ENCODE measurements at places on chromosomes 3 and 15.

GRCh38 chr3:151316267-151316991 is at the start of gene GPR87:
Gene GPR87 (minus strand): TSS chr3:151316820. CDS start chr3:151300100, 16,720 bp downstream.
- DNase-seq, result peak; percentile 46

DNA sequence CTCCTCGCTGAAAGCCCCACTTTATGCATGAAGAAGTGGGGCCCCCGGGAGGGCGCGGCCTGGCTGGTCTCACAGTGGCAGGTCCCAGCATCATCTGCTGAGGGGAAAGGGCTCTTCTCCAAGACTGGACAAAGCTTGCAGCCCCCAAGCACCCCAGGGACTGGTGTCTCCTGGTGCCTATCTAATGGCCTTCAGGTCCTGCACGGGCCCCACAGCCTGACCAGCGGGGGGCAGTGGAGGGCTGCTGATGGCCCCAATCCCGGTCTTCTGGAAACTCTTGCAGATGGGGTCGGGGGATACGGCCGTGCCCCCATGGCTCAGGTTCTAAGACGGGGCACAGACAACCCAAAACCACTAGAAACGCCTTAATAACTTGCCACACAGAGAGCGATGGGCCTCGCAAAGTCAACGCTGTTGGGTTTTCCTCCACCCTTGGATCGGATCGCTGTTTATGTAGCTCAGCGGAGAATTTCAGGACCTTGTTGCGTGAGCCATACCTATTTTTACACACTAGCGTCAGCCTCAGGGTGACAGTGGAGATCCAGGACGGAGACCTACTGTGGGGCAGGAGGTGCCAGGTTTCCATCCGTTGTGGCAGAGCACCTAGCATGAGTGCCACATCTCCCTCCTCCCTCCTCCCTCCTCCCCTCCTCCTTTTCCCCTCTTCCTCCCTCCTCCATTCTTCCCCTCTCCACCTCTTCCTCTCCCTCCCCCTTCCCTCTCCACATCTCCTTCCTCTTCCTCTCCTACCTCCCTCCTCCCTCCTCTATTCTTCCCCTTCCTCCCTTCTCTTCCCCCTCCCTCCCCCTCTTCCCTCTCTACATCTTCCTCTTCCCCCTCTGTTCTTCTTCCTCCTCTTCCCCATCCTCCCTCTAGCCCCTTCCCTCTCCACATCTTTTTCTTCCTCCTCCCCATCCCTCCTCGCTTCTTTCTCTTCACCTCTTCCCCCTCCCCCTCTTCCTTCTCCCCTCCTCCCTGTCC is 79.3 kb upstream of the ALDH1L1 start:
- DNase-seq, result peak; percentile 28

- no peak for DNase-seq
Measured at GRCh38 chr15:40902605-40903561, 8.6 kb downstream of the VPS18 start.

GRCh38 chr3:24972491-24972890 is 455.6 kb upstream of the RARB start:
- no peak for DNase-seq

DNA sequence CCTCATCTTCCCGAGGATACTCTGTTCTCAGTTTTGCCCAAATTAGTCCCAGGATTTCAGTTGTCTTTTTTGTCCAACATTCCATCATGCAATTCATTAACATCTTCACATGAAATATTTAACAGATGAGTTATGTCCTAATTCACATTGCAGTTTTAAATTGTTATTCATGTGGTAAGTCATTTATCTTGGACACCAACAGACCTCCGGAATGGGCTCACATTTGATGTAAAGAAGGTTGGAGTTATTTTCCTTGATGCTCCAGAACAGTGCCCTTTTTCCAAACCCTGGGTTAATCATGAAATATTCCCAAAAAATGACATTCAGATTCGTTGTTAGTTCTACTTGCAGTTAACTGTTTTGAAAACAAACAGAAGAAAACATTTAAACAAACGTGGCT is 32.8 kb upstream of the LRTM1 start:
- DNase-seq, result no peak

DNA sequence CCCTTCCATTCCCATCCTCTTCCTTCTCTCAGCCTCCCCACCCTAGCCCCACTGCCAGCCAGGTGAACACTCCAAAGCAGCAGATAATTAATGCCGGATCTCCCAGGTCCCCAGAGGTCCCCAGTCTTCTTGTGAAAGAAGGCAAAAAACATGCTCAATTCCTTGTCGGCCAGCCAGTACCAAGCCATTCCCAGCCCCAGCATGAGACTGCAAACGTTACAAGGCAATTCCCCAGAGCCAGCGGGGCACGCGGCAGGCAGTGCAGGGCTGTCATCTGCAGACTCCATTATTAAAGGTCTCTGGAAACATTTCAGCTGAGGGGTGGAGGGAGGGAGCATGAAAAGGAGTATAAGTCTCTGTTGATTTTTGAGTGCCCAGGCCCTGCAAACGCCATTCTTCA is 117.8 kb downstream of the XXYLT1 start:
- no peak for DNase-seq

DNA sequence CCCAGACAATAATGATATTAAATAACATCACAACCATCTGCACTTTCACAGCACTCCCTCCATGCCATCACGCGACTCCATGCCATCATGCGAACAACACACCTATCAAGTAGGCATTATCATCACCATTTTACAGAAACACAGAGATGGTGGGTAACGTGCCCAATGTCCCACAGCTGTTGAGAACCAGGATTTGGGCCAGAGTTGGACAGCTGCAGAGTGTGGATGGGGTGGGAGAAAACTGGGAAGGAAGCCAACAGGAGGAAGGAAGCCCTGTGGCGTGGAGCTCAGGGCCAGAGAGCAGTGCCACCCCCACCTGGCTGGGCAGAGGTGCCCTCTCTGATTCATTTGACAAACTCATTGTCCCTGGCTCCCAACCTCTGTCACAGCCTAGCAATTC is 29.0 kb downstream of the RBPMS2 start:
- DNase-seq, result no peak

DNA sequence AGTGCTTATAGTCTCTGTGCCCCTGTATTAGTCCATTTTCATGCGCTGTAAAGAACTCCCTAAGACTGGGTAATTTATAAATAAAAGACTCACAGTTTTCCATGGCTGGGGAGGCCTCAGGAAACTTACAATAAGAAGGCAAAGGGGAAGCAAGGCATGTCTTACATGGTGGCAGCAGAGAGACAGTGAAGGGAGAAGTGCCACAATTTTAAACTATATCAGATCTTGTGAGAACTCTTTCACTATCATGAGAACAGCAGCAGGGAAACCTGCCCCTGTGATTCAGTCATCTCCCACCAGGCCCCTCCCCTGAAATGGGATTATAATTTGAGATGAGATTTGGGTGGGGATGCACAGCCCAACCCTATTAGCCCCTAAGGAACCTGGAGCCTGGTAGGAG is 243.2 kb downstream of the EDEM1 start:
- DNase-seq, result no peak

- DNase-seq, result no peak
Measured at GRCh38 chr3:58095603-58096138, 87.4 kb downstream of the FLNB start.

- DNase-seq, result no peak
Measured at GRCh38 chr3:117488983-117489382, 779.4 kb downstream of the TUSC7 start.

DNA sequence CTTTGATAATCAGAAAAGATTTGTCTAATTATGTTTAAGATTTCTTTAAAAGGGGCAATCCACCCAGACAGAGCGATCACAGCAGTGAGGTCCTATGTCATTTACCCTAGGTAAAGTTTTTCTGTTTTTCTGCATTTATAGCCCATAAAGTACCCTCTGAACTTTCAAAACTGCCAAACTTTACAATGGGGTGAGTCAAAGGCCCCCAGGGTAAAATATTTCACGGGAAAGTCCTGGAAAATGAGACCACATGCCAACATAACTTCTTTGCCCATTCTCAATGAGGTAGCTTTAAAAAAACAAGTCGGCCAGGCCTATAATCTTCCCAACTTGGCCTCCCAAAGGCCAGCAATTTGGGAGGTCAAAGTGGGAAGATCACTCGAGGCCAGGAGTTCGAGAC is 53.0 kb downstream of the SUCLG2 start:
- no peak for DNase-seq

DNA sequence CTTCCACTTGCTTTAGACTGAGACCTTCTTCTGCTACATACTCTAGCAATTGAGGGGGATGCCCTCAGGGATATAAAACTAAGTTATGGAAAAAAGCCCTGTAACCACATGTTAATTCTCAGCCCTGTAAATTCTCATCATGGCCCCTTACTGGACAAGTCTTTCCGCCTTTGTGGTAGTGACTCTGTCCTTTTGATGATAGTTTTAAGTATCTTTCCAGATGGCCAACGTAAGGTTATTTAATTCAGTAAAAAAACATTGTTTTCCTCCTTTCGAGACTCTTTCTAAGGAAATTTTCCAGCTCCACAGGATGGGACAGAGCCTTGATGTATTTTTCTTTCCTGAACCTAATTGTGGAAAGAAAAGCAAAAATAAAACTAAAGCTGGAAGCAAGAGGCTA is 25.3 kb upstream of the TM4SF4 start:
- no peak for DNase-seq

GRCh38 chr15:51223771-51224229 is 114.6 kb downstream of the CYP19A1 start:
- DNase-seq, result no peak

DNA sequence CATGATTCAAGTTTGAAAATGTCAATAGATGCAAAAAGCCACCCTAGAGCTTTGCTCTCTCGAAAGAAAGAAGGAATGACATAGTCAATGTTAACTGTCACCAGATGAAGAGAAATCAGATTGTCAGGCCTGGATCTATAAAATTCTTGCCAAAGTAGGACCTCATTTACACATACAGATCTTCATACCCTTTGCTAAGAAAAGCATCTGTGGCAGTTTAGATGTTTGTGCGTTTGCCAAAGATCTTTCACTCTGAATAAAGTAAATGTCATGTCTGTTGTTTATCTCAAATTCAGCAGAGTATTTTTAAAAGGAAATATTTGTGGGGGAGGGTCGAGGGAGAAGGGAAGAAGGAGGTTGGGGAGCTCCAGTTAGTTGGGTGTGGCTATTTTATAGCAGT is 119.4 kb downstream of the FEZF2 start:
- no peak for DNase-seq

- DNase-seq, result no peak
Measured at GRCh38 chr3:192827208-192827607, 90.4 kb downstream of the MB21D2 start.

DNA sequence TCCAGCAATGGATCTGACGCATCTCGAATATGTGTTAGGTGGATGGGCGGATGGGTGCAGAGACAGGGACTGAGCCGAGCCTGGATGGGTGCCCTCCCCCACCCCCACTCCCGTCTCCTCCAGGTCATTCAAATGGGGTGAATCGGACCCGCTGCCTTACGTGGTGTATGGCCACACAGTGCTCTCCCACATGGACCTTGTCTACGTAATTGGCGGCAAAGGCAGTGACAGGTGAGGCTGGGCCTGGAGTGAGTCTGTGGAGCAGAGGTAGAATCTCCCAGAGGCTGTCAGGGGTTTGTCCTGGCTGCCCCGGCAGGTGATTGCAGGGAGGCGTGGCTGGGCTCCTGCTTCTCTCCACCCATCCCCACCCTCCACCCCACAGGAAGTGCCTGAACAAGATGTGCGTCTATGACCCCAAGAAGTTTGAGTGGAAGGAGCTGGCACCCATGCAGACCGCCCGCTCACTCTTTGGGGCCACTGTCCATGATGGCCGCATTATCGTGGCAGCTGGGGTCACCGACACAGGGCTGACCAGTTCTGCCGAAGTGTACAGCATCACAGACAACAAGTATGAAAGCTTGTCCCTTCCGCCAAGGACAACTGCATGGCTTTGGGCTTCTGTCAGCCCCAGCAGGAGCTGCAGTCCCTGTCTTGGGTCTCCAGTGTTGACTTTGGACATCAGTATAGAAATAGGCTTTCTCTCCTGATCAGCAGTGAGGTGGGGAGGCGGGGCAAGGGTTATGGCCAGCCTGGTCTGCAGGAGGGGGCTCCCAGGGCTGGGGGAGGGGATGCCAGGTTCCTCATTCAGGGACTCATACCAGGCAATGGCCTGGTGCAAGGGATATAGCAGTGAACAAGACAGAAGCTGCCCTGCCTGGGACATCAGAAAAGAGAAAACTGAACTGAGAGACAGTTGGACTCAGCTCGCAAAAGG is 3.4 kb downstream of the KLHL40 start:
- DNase-seq, result no peak

GRCh38 chr3:166248784-166249183 is 411.6 kb upstream of the BCHE start:
- no peak for DNase-seq

DNA sequence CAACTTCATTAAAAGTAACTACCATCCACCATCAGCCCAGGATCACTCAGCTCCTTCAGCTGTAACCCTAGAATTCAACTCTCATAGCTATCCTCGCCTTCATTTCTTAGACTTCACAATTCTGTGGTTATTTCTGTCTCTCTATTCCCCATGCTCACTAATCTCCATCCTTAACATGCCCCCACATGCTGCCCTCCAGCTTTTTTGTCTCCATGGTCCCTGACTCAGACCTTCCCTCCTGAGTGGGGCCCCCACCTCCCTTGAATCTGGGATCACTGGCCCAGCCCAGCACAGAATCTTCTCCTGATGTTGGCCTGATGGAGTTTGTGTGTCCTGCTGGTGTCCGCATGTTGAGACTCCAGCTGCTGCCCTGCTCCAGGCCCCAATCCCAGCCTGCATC is 41.7 kb downstream of the CHST14 start:
- DNase-seq, result no peak

- no peak for DNase-seq
Measured at GRCh38 chr3:99012051-99012450, 110.6 kb upstream of the DCBLD2 start.

DNA sequence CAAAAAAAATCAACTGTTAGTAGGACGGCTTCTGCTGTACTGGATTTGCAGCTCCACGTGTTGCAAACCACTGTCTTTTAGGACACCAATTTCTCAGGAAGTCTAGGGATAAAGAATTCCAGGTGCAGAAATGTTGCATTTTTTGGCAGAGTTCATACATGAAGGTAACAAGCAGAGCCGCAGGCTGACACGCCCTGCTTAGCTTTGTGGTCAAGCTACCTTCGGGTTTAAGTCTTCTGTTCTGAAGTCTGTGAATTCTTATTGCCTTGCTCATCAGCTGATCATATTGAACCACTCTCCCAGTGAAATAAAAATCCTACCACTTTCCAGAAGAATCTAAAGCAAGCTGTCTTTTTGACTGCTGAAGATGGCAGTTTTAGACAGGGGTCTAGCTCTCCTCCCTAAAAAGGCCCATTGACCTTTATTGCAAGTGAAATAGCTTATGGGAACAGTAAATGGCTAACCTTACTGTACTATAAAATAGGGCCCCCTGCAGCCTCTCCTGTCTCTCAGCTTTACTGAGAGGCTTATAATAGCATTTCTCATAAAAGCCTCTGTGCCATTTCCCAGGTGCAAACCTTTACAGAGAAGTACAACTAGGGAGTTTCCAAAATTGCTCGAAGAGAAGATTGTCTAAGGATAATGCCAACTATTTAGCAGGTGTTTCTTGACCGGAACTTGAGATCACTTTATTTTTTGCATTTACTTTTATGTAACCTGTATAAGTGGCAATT is 262.2 kb upstream of the IL12A start:
- DNase-seq, result no peak
